Stimulated activated CD8-positive, alpha-beta memory T cell treated with anti-CD3 and anti-CD28 coated beads, Interleukin-7, amount 100 ng/mL, for 48 hours (primary cell): ENCODE measurements at places on chromosomes 2 and 18.

GRCh38 chr2:65392609-65393008 lies 39.8 kb downstream of the SPRED2 start:
- DNase-seq = no peak

DNA sequence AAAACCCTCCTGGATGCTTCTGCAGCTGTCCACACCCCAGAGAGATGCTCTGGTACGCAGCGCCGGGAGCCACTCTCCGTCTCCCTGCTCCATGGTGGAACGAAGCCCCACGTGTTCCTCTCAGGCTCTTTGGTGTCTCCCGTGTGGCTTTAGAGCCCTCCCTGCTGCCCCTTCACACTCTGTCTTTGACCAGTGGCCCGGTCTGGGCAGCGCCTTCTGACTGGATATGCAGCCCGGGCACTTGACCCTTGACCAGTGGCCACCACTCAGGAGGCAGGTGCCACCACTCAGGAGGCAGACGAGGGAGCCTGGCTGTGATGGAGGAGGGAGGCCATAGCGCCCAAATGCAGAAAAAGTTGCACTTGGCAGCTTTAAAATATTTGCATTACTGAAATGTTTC lies 214.5 kb upstream of the SALL3 start:
- DNase-seq = no peak

DNA sequence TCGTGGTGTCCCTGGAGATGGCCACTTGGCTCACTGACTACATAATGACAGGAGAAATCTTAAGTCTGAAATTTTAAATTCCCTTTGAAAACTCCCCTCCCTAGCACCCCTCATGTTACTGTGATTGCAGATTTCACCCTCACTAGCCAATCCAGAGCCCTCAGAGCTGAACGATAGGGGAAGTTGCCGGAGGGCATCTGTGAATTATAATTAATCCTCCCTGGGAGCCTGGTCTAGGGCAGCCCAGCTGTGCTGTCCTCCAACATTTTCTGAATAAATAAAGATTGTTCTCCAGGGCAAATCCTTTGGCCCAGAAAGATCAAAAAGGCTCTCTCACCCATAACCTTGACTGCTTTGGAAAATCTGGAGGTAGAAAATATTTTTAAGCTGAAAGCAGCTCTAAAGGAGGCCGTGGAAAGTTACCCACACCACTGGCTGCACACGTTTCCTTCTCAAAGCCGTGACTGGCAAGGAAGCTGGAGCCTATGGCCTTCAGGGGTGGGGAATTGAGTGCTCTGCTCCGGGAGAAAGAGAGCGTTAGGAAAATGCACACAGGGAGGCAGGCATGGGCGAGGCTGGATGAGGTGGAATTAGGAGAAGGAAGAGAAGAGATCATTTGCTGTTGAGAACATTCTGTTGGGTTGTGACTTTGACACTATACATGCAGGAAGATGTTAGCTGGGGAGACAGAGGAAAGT lies 68.9 kb upstream of the CNGA3 start:
- no peak for DNase-seq

- no peak for DNase-seq
Observed at GRCh38 chr18:11115276-11115675, 34.1 kb downstream of the PIEZO2 start.

DNA sequence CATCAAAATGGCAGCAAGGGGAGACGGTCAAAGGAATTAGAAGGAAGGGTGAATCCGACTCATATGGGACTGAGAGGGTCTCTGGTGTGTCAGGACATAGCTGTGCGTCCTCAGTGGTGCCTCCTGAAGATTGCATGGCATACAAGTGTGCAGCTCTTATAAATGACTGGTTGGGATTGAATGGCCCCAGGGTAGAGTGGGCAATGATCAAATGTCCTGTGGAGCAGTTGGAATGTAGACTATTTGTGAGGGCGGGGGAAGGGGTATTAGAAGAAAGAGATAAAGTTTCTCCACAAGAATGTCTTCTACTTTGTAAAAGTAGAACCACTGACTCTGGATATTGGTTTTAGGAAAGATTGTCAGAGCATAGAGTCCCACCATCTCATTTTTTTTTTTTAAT lies 24.6 kb downstream of the CTLA4 start:
- DNase-seq = no peak

DNA sequence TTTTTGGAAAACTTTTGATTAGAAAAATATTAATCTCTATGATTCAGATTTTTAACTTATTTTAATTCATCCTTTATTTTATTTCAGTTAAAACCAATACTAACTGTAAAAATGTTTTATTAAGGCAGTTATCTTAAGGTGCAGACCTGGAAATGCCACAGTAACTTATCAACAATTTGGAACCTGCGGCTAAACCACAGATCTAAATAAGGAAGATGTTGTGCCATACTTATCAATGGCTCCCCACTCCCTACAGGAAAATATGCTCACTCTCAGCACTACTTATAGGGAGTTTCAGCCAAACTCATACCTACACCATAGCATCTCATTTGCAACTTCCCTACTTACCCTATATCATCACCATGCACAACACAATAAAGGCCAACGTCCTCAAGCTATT lies 226.9 kb upstream of the KYNU start:
- no peak for DNase-seq

GRCh38 chr2:225328192-225328591 lies 71.3 kb upstream of the NYAP2 start:
- DNase-seq = no peak

- no peak for DNase-seq
Observed at GRCh38 chr18:54786206-54786605, 42.1 kb upstream of the RAB27B start.

DNA sequence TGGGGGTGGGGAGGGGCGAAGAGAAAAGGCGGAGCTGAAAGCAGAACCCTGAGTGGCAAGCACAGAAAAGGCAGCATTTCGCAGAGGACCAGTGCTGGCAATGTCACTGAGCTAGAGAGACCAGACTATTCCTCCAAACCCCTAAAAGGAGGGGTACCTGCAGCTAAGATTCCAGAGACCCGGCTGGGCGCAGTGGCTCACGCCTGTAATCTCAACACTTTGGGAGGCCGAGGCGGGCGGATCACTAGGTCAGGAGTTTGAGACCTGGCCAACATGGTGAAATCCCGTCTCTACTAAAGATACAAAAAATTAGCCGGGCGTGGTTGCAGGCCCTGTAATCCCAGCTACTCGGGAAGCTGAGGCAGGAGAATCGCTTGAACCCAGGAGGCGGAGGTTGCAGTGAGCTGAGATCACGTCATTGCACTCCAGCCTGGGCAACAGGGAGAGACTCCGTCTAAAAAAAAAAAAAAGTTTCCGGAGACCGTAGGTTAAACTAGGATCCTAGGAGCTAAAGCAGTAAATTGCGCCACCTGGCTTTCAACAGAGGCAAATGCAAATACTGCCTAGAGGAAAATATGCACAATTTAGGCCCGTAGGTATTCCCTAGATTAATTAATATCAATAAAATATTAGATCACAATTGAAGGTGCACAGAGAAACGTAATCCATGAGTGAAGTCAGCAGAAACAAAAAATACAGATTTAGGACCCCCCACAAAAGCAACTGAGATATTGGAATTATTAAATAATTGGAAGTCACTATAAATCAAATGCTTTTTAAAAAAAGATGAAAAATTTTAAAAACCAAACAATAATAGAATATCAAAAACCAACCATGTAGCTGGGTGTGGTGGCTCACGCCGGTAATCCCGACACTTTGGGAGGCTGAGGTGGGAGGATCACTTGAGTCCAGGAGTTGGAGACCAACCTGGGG lies 4.9 kb downstream of the UCN start:
- DNase-seq = no peak

- no peak for DNase-seq
Observed at GRCh38 chr2:23593752-23594459, 208.9 kb downstream of the KLHL29 start.

DNA sequence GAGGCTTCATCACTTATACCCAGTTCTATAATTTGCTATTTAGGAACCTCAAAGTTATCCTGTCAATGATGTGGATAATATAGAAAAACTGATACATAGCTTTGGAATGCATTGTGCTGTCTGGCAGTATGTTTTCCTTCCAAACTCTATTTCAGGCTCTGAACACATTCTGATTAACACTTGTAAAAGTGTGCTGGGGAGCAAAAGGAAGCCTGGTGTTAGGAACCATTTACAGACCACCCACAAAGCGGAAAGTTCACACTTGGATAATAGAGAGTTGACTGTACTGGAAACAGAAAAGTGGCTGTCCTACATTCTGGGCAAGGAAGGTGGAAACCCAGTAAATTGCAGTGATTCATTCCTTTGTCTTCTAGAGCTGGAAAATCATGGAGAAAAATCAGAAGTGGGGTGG lies 114.5 kb upstream of the ZFP36L2 start:
- no peak for DNase-seq

- DNase-seq = no peak
Observed at GRCh38 chr2:105635564-105635963, 109.1 kb upstream of the NCK2 start.

- DNase-seq = no peak
Observed at GRCh38 chr2:157312866-157313486, 12.6 kb downstream of the ERMN start.

DNA sequence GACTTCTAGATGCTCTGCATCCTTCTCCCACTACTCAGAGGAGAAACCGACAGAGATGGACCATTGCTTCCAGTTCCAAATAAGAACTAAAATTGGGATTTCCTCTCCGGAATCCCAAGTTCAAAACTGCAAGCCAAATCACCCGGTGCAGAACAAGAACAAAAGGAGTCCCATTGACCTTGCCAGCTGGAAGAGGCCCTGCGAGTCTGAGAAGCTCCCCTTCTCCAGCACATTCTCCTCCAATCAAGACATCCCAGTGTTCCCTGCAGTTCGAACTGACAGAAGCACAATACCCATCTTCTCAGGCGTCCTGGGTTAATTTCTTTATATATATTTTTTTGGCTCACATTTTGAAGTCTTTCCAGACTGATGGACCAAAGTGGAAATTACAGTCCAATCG lies 195.3 kb upstream of the MEIS1 start:
- DNase-seq = no peak

DNA sequence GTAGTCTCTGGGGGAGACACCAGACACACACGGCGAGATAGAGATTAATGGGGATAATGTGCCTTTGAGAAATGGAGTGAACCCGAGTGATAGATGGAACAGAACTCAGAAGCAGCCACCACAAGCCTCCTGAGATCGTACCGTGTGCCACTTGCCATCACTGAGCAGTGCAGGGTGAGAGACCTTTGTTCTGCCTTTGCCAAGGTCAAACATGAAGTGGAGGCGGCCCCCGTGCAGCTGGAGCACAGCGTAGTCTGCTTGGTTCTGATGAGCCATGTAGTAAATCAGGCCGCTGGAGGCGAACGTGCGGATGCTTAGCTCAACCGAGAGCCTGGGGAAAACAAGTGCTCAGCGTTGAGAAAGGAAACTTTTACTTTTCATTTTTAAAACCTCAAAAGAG lies 167.0 kb downstream of the LAMA1 start:
- no peak for DNase-seq

DNA sequence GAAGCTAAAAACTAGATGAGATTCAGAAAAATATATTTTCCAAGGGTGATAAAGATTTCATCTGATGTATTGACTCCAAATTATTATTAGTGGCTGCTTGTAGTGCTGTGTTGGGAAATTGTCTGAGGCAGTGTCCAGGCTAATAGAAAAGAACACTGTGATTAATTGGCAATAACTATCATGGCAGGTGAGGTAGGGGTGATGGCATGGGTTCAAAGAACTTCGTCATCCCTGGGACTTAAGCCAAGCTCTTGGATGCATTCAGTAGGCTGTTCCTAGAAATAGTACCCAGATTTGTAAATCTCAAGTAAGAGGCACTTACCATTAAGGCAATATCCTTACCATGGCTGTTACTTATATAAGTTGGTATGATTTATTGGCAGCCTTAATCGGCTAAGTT lies 13.2 kb upstream of the RAPGEF4 start:
- DNase-seq = no peak

DNA sequence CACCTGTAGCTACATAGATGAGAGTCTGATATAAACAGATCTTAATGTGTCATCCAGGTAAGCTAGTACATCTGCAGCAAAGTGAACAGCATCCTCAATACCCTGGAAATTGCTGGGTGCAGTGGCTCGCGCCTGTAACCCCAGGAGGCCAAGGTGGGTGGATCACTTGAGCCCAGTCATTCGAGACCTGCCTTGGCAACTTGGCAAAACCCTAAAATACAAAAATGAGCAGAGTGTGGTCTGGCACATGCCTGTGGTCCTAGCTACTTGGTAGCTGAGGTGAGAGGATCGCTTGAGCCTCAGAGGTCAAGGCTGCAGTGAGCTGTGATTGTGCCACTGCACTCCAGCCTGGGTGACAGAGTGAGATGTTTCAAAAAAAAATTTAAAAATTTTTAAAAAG lies 233.9 kb upstream of the SP5 start:
- DNase-seq = no peak

DNA sequence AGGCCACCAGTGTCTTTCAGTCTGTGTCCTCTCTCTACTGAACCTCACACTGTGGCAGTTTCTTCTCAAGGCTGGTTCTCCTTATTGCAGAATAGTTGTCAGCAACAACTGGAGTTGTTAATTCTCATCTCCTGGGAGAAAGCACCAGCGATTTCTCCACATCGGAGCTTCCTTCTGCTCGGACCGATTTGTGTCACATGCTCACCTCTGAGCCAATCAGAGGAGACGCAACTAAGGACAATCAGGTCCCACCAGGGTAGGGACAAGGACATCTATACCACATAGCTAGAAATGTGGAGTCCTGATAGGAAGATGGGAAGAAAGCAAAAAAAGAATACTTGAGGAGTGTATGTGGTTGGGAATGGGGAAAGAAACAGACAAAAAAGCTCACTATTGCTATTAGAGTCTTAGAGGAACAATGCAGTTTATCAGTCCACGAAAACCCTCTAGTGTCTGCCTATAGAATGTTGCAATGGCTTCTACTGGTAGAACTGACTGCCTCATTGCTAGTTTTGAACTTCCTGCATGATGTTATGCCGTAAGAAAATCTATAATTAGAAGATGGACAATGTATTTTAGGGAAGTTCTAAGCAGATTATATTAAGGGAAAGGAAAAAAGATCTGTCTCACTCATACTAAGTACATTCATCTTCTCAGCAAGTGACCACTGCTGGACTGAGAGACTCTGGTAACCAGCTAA lies 169.7 kb downstream of the CDCA7 start:
- DNase-seq = no peak

DNA sequence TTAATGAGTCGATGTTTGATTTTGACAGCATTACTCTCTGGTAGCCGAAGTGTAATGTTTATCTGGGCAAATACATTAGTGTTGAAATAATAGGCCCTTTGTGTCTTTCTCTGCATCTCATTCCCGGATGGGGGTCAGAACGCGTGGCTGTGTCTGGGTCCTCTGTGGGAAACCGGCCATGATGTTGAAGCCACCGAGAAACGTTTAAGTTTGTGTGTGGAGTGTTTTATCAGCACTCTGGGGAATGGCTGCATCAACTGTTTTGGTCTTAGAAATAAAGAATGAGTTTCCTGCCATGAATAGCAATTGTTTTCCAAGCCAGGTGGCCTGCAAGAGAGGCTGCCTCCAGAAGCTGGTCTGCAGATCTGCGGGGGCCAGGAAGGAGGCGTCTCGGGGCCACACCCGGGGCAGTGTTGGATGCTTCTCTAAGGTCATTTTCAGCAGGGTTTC lies 69.7 kb downstream of the RNF144A start:
- DNase-seq = no peak

GRCh38 chr2:240722376-240722775 lies 30.7 kb downstream of the AQP12A start:
- no peak for DNase-seq
